ENCODE measurements at places on chromosomes 16 and 17. TPM values are rescaled to one million over a fixed set of nuclear protein-coding genes. Genes with fewer than 3 reads are reported as not detected.
A peak's percentile ranks its signal among the peaks of the same experiment; 100 is the strongest.

GRCh38 chr16:27389272-27389961, 12.6 kb upstream of the IL21R start:
- no peak for DNase-seq

Gene DUS1L
- total RNA-seq: 75.8 TPM

DNA sequence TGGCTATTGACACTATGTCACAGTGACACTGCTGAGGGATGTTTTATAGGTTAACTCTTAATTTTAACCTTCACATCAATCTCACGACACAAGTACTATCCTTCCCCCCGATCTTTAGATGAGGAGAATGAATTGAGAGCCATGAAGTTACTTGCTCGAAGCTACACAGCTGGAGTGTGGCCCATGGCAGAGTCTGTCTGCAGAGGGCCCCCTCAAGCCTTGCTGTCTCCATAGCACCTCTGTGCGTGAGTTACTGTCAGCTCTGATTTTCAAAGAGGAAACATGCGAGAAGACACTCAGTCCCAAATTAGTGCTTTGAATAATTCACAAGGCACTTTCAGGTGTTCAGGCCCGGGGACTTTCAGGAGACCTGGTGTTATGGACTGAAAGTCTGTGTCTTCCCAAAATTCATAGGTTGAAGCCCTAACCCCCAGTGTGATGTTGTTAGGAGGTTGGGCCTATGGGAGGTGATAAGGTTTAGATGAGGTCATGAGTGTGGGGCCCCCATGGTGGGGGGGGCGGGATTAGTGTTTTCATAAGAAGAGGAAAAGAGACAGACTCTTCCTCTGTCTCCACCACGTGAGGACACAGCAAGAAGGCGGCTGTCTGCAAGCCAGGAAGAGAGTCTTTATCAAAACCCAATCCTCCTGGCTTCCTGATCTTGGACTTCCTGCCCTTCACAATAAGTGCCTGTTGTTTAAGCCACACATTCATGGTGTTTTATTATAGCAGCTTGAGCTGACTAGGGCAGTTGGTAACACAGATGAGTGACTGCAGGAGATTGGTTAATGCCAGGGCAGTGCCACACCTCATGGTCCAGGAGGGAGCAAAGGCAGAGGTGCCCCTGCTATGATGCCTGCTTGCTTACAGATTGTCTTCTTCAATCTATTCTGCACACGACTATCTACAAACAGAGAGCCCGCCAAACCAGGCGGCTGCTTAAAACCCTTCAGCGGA, 281.8 kb downstream of the HAPSTR1 start:
- no peak for DNase-seq

DNA sequence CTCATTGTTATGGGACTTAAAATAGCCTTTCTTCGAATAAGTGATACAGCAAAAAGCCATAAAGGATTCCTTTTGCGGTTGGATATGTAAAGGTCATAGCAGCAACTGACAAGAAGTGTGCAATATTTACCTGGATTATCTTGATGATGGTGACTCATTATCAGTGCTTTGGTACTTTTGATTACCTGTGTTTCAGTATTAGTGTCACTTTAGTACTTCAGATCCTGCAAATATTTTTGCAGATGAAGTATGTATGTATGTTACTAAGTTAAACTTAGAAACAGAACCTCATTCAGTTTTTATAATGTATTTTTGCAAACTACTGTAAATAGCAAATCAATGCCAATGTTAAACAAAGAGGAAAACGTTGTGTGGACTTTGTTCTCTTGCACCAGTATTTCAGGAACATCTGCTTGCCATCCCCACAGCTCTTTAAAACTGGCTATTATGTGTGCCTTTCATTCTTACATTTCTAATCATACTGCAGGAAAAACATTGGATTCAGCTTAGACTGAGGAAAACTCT, 10.5 kb downstream of the CNEP1R1 start:
- no peak for DNase-seq

- DNase-seq: no peak
These were observed 604.0 kb downstream of the HS3ST4 start for GRCh38 chr16:26295625-26296304.

GRCh38 chr16:67936124-67936879, at the start of gene PSMB10:
TSS of gene PSMB10 (minus strand) at chr16:67936850. CDS start at chr16:67936749, 101 bp downstream.
- peak; percentile 71 for DNase-seq

- DNase-seq: no peak
These were observed 4.5 kb upstream of the PYCR1 start for GRCh38 chr17:81941484-81942166.

Gene EVPLL
- not detected for total RNA-seq

Gene OSGIN1
- total RNA-seq: 5.8 TPM

DNA sequence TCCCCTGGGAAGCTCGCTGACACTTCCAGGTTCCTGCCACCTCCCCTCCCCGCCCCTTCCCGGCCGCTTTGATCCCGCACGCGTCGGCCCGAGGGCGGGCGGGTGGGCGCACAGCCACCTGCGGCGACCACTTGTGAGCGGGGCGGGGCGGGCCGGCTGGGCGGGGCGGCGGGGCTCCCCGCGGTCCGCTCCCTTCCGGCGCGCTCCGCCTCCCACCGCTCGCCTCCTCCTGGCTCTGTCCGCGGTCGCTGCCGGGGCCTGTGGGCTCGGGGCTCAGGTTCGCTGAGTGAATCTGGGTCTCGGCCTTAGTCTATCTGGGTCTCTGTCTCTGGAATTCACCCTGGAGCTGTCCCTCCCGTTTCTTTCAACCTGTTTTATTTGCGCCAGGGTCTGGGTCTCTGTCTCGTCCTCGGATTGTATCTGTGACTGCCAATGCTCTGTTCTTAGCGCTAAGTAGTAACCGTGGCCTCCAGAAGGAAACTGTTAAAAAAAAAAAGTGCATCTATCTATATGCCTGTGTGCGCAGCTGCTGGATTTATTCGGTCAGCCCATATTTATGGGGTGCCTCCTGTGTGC, 2.7 kb upstream of the HES7 start:
- peak; percentile 33 for DNase-seq

DNA sequence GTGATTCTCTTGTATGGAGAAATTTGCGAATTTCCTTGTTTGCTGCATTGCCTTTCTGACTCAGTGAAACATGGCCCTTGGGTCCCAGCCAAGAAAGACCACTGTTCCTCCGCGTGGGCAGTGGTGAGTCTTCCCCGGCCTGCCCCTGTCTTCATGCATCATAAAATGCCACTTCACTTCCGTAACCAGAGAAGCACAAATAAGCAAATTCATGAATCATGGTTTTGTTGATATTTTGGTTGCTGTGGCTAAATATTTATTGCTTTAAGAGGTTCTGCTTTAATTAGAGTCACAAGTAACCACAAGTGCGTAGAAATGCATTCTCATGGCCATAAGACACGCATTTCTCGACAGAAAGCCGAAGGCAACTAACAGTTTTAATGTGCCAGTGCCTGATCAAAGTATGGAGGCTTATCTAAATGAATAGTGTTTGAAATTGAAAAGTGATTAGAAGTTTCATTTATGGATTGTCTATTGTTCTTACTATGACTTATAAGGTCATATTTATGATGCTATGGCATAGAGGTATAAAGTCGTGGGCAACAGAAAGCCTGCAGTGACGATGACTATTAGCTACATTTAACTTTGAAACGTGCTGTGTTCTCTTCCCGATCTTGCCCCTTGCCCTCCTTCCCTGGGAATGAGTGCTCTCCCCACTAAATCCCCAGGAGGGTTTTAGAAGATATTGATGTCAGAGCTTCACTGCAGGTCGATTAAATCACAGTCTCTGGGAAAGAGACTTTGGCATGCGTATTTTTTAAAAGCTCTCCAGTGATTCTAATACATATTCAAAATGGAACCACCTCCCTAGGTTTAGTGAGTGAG, 76.0 kb downstream of the WIPI1 start:
- DNase-seq: peak; percentile 90

DNA sequence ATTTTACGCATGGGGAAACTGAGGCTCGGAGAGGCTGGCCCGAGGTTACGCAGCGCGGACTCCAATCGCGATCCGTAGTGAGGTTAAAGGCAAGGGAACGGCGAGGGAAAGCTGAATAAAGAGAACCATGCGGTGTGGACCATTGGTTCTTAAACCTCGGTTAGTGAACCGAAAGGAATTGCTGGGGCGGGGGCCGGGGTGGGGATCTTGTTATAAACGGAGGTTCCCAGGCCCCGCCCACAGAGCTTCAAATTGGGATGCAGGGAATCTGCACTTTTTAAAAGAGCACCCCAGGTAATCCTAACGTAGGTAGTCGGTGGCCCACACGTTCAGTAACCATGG, 524 bp downstream of the IQCK start:
- DNase-seq: no peak

DNA sequence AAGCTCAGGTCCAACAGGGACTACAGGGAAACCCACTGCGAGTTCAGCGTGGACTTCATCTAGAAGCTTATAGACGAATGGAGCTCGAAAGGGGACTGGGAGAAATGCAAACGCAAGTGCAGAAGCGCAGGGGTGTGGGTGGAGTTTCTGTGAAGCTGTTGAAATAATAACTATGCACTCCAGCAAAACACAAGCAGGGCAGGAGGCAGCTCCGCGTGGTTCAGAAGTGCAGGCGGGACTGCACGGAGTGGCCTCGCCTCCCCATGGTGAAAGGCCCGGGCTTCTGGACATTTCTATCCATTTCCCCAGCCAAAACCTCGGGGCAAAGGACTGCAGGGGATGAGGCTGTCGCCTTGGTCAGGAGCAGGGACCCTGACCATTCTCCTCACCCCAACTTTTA, 74.5 kb downstream of the ZNF423 start:
- no peak for DNase-seq

GRCh38 chr17:8862213-8863056, 5.0 kb downstream of the PIK3R6 start:
- no peak for DNase-seq

DNA sequence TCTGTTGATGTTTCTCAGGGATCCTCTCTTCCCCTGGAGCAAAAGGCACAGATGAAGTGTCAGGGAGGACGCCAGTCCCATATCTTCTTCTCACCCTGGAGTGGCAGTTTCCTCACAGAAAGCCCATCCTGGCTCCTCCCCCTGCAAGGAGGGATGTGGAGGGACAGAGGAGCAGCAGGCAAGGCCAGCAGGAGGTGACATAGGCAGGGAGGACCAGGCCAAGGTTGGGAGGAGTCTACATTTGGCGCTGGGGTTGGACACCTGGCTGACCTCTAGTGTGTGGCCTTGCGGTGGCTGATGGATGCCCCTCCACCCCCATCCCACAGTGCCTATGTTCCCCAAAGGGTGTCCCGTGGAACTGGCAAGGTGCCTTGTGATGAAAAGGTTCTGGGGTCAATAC, 125.4 kb downstream of the SEC14L1 start:
- no peak for DNase-seq

- no peak for DNase-seq
These were observed 299.3 kb downstream of the XYLT1 start for GRCh38 chr16:17171250-17172143.

Gene TMEM238L
- not detected for total RNA-seq

GRCh38 chr16:60217787-60218186, 1483.7 kb upstream of the GOT2 start:
- DNase-seq: no peak

Gene NR1D1
- total RNA-seq: 1.5 TPM

- DNase-seq: peak; percentile 71
These were observed 885.8 kb downstream of the KCNJ2 start for GRCh38 chr17:71055128-71055527.

Data from LHCN-M2 (cell line).